ENCODE measurements at places on chromosomes 4 and X.

- no peaks in the 10 kb centered on the region for H3K36me3 ChIP-seq
- no peak overlapping the region for H3K4me3 ChIP-seq
- H3K27me3 ChIP-seq, result no peaks in the 10 kb centered on the region
- H3K4me1 ChIP-seq, result peaks cover 16% of the 10 kb centered on the region
- no peak for DNase-seq
Measured at GRCh38 chrX:46279925-46280313, 265.3 kb downstream of the ZNF674 start.

GRCh38 chr4:117467404-117467803, 382.0 kb upstream of the TRAM1L1 start:
- H3K4me1 ChIP-seq, result no peaks in the 10 kb centered on the region
- H3K4me3 ChIP-seq, result no peak overlapping the region
- H3K27me3 ChIP-seq, result no peaks in the 10 kb centered on the region

DNA sequence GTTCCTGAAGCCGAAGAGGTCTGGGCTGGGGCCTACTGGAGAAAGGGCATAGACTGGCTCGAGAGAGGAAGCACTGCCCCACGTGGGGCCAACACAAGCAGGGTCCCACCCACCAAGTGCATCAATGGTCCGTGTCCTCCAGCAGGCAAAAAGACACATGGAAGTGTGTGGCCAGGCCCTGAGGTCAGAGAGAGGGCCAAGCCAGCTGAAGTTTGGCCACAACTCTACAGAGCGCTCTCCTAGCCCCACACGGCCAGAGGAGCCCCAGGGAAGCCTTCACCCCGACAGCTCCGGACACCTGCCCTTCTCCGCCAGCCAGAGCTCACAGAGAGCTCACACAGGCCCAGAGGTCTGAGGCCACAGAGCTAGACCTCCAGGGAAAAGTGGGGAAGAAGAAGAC, 8.5 kb upstream of the KDM5C start:
- H3K36me3 ChIP-seq, result no peaks in the 10 kb centered on the region
- no peaks in the 10 kb centered on the region for H3K27me3 ChIP-seq
- H3K27ac ChIP-seq, result no peak overlapping the region
- DNase-seq, result no peak
- no peak overlapping the region for H3K4me3 ChIP-seq

DNA sequence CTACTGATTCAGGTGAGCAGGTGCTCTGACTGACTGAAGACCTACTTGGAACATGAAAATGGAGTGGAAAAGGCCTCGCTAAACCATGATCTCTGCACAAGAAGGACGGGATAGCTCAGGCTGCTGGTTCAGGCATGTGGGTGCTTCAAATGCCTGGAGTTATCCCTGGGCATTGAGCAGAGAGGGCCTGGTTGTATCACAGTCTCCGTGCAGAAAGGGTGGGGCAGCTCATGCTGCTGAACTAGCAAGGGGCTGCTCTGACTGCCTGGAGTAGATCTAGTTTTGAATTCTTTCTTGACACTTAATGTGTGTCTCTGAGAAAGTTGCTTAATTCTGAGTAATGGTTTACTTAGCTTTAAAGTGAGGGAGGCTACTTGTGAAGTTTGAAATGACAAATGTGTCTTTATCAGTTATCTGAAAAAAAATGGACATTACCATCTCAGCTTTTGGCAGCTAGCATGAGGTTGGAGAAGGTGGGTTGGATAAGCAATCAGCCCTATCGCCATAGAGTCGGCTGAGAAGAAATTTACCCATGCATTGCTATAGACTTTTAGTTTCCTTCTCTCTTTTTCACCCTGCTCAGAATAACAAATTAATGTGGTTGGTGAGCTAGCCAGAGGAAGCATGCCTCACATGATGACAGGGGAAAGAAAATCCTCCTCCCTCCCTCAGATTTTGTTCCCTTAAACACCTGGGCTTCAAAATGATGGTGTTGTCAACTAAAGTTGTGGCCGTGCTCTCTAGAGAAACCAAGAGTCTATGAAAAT, 832.4 kb downstream of the STIM2 start:
- H3K27me3 ChIP-seq, result no peaks in the 10 kb centered on the region
- H3K4me1 ChIP-seq, result no peaks in the 10 kb centered on the region
- no peak for DNase-seq
- no peak overlapping the region for H3K4me3 ChIP-seq
- no peaks in the 10 kb centered on the region for H3K36me3 ChIP-seq

DNA sequence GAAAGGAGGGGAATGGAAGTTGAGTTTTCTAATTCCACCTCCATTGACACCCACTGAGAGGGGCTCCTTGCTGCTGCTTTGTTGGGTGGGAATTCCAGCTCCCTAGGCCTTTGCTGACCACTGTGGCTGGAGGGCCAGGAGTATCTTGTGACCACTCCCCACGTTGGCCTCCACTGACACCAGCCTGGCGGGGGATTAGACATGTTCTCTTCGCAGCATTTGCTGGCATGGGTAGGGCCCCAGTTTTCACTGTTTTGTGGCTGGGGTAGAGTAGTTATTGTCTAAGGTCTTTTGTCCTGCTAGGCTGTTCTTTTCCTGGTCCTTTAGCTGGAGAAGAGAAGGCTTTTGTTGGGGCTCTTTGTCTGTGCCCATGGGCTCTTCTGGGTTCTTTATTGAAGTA, 116.7 kb downstream of the CDKL5 start:
- no peak overlapping the region for H3K4me3 ChIP-seq
- H3K4me1 ChIP-seq, result no peaks in the 10 kb centered on the region
- DNase-seq, result no peak
- H3K27me3 ChIP-seq, result no peaks in the 10 kb centered on the region
- H3K27ac ChIP-seq, result no peak overlapping the region

DNA sequence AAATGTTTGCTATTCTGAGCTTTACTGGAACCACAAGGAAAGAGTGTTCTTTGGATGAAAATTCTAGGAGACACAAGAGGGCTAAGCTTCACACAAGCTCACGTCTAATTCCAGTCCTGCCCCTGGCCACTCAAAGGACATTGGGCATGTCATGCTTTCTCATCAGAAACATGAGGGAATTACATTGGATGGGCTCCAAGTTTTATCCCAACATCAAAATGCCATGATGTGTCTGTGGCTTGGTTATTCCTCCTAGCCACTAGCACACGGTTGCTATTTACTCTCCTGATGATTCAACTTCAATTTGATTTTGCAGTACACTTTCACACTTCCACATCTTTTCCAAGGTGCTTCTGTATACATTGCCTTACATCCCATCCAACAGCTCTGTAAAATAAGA, 149.6 kb upstream of the FAM9B start:
- H3K27me3 ChIP-seq, result no peaks in the 10 kb centered on the region
- no peak for DNase-seq
- no peak overlapping the region for H3K4me3 ChIP-seq
- no peak overlapping the region for H3K27ac ChIP-seq

Data from RWPE2 (cell line).